ENCODE measurements at places on chromosomes 12 and 14. TPM values are rescaled to one million over a fixed set of nuclear protein-coding genes. Genes with fewer than 3 reads are reported as not detected.

DNA sequence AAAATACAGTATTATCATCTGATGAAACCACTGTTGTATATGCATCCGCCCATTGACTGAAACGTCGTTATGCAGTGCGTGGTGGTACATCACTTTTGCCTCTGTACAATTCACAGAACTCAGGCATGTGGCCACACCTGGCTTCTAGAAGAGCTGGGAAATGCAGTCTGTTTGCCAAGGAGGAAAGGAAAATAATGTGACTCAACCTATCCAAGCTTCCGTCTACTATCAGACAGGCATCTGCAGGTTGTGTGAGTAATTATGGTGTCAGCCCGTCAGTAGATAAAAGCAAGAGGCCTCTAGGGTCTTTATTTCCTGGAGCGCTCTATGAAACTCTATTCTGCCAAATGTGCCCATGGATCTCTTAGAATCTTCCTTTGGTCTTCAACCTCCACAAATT lies 111.6 kb downstream of the BBS10 start:
- no peaks in the 10 kb centered on the region for H3K36me3 ChIP-seq
- H3K4me1 ChIP-seq, result no peaks in the 10 kb centered on the region
- DNase-seq, result no peak
- H3K4me3 ChIP-seq, result no peak overlapping the region
- no peaks in the 10 kb centered on the region for H3K27me3 ChIP-seq

GRCh38 chr12:53478865-53479264 lies 20.4 kb downstream of the MAP3K12 start:
- peaks cover 95% of the 10 kb centered on the region for H3K36me3 ChIP-seq
- H3K27ac ChIP-seq, result no peak overlapping the region
- H3K4me3 ChIP-seq, result no peak overlapping the region

GRCh38 chr14:68666236-68666635 lies 126.6 kb downstream of the ZFP36L1 start:
- H3K4me3 ChIP-seq, result no peak overlapping the region
- DNase-seq, result no peak
- H3K27ac ChIP-seq, result peak overlapping the region; percentile 67
- H3K36me3 ChIP-seq, result no peaks in the 10 kb centered on the region

GRCh38 chr14:44961151-44961553 lies 595 bp downstream of the KLHL28 start:
- no peaks in the 10 kb centered on the region for H3K27me3 ChIP-seq
- H3K4me1 ChIP-seq, result peaks cover 63% of the 10 kb centered on the region
- H3K27ac ChIP-seq, result peak overlapping the region; percentile 87
- H3K4me3 ChIP-seq, result peak overlapping the region; percentile 93

Gene LRRC43
- total RNA-seq, result 7.1 TPM

Gene CCER1
- not detected for total RNA-seq

Gene GYS2
- total RNA-seq, result not detected
